ENCODE measurements at places on chromosomes 11 and 22.

- DNase-seq: no peak
- H3K4me1 ChIP-seq: no peaks in the 10 kb centered on the region
- no peak overlapping the region for H3K27ac ChIP-seq
- H3K27me3 ChIP-seq: no peaks in the 10 kb centered on the region
- H3K4me3 ChIP-seq: no peak overlapping the region
These were observed 33.6 kb downstream of the OSBP start for GRCh38 chr11:59582006-59582405.

GRCh38 chr11:107842412-107843100, 16.0 kb downstream of the SLC35F2 start:
- H3K4me3 ChIP-seq: no peak overlapping the region
- no peak for DNase-seq
- H3K4me1 ChIP-seq: peaks cover 5% of the 10 kb centered on the region
- no peak overlapping the region for H3K27ac ChIP-seq
- H3K36me3 ChIP-seq: no peaks in the 10 kb centered on the region
- H3K27me3 ChIP-seq: no peaks in the 10 kb centered on the region

DNA sequence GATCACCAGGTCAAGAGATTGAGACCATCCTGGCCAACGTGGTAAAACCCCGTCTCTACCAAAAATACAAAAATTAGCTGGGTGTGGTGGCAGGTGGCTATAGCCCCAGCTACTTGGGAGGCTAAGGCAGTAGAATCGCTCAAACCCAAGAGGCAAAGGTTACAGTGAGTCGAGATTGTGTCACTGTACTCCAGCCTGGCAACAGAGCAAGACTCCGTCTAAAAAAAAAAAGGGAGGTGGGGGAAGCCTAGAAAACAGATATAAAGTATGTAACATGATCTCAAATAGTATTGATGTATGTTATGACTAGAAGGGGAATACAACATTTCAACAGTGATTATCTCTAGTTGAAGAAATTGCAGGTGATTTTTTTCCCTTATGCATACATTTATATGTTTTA, 61.4 kb downstream of the SLC1A2 start:
- H3K27ac ChIP-seq: no peak overlapping the region
- H3K4me1 ChIP-seq: peaks cover 15% of the 10 kb centered on the region
- H3K36me3 ChIP-seq: no peaks in the 10 kb centered on the region

DNA sequence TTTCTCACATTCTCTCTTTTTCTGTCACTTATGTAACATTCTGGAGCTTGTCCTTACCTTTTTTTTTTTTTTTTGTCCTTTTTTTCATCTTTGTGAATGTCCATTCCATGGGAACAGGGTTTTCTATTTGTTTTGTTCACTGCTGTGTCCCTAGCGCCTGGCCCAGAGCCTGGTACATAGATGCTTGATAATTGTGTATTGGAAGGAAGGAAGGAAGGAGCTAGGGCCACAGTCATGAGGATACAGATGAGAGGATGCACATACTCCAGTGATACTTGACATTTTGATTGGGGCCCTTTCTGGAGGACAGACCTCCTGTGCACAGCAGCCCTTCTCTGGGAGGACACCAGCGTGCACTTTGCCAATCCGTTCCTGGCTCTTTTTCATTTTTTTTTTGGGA, 68.9 kb downstream of the KIAA1671 start:
- H3K27ac ChIP-seq: no peak overlapping the region
- no peaks in the 10 kb centered on the region for H3K27me3 ChIP-seq
- H3K4me1 ChIP-seq: no peaks in the 10 kb centered on the region
- DNase-seq: no peak
- no peak overlapping the region for H3K4me3 ChIP-seq
- H3K36me3 ChIP-seq: no peaks in the 10 kb centered on the region

GRCh38 chr11:6817694-6818093, 18.2 kb upstream of the OR6A2 start:
- DNase-seq: no peak
- H3K36me3 ChIP-seq: no peaks in the 10 kb centered on the region
- H3K27me3 ChIP-seq: no peaks in the 10 kb centered on the region
- no peak overlapping the region for H3K27ac ChIP-seq

DNA sequence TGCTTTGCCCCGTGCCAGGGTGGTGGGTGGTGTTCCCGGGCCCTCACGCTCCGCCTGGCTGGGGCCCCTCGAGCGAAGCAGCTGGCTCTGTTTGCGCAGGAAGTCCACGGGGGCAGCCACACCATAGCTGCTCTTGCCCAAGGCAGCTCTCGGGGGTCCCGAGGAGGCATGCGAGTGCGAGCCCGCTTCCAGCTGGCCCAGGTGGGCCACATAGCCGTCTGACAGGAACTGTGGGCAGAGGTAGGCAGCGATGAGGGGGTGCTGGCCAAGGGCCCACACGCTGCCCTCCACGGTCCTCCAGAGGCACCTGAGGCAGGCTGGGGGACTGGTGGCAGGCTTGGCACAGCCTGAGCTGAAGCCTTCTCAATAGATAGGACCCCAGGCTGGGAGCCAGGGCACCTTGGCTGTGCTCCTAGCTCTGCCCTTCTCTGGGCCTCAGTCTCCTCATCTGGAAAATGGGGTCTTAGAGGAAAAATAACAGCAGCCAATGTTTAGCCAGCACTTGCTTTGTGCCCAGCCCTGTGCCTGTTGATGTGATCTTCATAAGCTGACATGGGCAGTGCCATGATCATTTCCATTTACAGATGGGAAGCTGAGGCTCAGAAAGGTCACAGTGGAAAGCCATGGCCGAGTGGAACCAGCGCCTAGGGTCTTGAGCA, 9.4 kb downstream of the AIP start:
- H3K27me3 ChIP-seq: no peaks in the 10 kb centered on the region
- DNase-seq: no peak
- H3K27ac ChIP-seq: no peak overlapping the region
- H3K36me3 ChIP-seq: peaks cover 9% of the 10 kb centered on the region

DNA sequence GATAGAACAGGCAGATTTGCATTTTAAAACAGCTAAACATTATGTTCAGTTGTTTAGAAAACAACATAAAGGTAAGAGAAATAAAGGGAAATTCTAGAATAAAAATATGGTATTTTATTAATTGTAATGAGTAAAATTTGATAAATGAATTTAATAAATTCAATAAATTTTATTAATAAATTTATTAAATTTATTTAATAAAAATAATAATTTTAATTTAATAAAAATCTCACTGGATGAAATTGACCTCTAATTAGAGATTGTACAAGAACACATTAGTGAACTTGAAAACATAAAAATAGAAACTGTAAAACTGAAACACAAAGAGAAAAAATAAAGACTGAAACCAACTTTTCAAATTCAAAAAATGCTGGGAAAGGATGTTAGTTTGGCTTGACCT, 605.7 kb upstream of the LRRC4C start:
- no peak for DNase-seq
- H3K4me3 ChIP-seq: no peak overlapping the region
- no peaks in the 10 kb centered on the region for H3K27me3 ChIP-seq
- H3K36me3 ChIP-seq: no peaks in the 10 kb centered on the region

GRCh38 chr11:127182586-127183203, 182.1 kb upstream of the KIRREL3 start:
- no peak overlapping the region for H3K4me3 ChIP-seq
- no peak for DNase-seq
- H3K27ac ChIP-seq: no peak overlapping the region
- H3K27me3 ChIP-seq: no peaks in the 10 kb centered on the region
- no peaks in the 10 kb centered on the region for H3K36me3 ChIP-seq
- H3K4me1 ChIP-seq: no peaks in the 10 kb centered on the region

DNA sequence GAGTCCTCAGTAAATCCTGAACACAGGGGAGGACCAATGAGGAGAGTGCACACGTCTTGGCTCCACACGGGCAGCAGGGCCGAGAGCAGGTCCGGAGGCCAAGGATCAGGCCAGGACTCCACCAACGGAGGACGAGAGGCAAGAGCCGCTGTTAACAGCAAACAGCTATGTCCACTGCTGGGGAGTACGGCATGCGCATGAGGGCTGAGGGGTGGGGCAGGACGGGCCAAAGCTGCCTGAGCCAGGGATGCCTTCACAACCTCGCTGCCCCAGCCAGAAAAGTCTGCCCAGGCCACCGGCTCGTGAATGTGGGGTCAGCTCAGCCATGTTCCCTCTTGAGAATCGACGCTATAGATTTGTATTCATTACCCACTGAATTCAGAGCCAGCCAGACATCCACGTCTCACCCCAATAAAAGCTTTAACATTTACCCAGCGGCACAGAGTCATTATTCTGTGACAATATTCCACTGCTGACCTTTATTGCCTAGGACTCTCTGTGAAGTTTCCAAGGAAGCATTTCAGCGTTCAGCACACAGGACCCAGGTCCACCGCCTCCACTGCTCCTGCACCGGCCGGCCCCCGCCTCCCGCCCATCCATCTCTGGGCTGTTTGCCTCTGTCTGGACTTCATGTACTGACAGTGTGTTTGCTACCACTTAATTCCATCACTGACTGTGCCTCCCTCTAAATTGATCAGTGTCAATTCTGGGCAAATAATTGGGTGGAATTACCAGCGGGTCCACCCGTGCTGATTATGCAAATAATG, 384.9 kb downstream of the SHANK2 start:
- H3K4me3 ChIP-seq: no peak overlapping the region
- no peaks in the 10 kb centered on the region for H3K27me3 ChIP-seq
- H3K36me3 ChIP-seq: no peaks in the 10 kb centered on the region

DNA sequence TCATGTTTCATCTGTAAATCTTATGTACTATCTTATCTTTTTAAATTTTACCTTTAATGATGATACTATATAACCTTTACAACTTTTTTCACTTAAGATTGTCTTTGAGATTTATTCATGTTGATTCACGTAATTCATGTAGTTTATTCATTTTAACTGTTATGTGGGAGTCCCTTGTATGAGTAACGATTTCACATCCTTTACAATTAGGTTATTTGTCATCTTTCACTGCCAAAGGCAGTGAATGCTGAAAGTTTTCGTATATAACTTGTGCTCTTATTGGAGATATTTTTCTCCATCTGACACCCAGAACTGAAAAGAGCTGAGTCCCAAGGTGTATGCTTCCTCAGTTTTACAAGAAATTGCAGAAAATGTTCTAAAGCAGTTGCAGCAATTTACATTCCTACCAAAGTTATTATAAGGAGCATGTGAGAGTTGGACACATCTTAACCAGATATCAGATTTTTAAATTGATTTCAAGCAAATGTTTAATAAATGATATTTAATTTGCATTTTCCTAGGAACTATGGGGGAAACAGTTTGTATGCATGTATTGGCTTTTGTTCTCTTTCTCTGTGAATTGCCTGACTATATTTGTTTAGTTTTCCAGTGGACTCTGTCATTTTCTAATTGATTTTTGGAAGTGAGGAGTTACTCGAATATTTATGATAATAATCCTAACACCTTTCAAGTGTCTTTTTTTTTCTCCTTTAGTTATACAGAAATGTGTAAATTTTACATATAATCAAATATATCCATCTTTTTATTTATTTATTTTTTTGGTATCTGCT, 6.4 kb downstream of the ARL14EP start:
- no peak overlapping the region for H3K27ac ChIP-seq
- H3K4me3 ChIP-seq: no peak overlapping the region
- H3K36me3 ChIP-seq: peaks cover 6% of the 10 kb centered on the region
- H3K4me1 ChIP-seq: peaks cover 2% of the 10 kb centered on the region

DNA sequence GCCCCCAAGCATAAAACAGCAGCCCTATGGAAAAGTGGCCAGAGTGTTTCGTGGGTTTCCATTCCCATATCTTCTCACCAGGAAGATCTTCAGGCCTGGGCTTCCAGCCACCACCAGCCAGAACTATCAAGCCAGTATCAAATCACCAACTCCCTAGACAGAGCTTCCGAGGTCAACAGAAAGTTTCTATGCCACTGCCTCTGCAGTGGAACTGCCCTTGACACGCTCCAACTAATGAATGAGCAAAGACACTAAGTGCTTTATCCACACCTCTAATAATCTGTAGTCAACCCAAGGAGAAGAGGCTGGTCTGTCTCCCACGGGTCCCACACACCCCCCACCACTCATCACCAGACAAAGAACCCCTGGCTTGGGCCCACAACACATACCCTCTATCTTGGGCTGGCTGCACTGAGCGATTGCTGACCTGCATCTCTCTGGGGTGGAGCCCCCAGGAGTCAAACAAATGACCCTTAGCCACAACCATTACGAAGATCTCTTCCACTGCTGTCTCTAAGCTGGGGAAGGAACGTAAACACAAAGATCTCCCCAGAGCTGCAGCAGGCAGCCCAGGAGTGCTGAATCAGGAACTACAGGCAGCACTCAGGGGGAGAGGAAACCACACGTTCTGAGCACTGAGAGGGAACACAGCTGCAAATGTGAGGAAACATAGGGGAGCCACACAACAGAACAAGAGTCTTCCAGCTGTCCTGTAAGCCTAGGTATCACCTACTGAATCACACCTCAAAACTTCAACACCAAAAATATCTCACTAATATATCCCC, 9.7 kb downstream of the OR5AN1 start:
- H3K4me1 ChIP-seq: no peaks in the 10 kb centered on the region
- H3K27me3 ChIP-seq: no peaks in the 10 kb centered on the region
- H3K27ac ChIP-seq: no peak overlapping the region
- H3K36me3 ChIP-seq: no peaks in the 10 kb centered on the region
- no peak for DNase-seq
- no peak overlapping the region for H3K4me3 ChIP-seq

- no peaks in the 10 kb centered on the region for H3K4me1 ChIP-seq
- H3K27me3 ChIP-seq: no peaks in the 10 kb centered on the region
- H3K4me3 ChIP-seq: no peak overlapping the region
- no peak overlapping the region for H3K27ac ChIP-seq
- H3K36me3 ChIP-seq: no peaks in the 10 kb centered on the region
These were observed 237.5 kb upstream of the CCDC90B start for GRCh38 chr11:83523676-83524075.

DNA sequence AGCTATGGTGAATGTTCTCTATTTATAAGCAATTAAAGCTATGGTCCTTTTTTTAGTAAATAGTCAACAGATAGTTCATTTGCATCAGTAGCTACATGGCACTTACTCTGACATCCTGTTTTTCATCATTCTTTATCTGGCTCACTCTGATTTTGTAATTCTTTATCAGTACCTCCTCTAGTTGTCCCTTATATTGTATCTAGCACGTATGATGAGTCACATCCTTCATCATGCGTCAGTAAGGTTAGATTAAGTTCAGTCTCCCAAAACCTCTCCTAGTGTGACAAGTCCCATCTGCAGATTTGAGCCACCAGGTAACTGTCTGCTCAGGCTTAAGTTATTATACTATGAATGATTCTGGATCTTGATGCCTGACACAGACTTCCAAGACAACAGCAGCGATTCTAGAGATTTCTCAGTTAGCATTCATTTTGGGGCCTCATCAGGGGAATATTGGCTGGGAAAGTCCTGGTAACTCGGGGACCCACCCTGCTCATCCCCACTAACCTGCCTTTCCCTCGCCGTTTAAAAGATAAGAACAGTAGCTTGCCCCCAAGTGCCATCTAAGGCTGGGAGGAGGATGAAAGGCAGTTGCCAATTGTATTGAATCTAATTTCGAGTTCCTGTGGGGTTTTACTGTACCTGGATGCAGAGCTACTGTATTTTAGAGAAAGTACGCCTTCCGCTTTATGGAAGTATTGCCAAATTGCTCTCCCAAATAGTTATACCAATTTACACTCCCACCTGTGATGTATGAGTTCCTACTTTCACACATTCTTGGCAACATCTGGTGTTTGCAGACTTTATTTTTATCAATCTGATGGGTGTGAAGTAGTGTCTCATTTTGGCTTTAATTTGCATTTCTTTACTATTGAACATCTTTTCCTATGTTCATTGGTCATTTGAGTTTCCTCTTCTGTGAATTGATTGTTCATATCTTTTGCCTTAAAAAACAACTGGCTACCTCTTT, 55.9 kb downstream of the ZC3H12C start:
- H3K27ac ChIP-seq: peak overlapping the region; percentile 18
- no peaks in the 10 kb centered on the region for H3K36me3 ChIP-seq
- H3K27me3 ChIP-seq: no peaks in the 10 kb centered on the region
- no peak overlapping the region for H3K4me3 ChIP-seq

Data from fibroblast of lung (primary cell).